Urinary bladder (tissue), 4 donors: ENCODE measurements at places on chromosomes 3 and 15. TPM values are rescaled to one million over a fixed set of nuclear protein-coding genes. Genes with fewer than 3 reads are reported as not detected.

Gene RTP1
- not detected for total RNA-seq

Gene HES1
- total RNA-seq = 71.2 TPM

Gene DPPA2
- total RNA-seq = not detected

Gene XCR1
- total RNA-seq = 1.0 TPM

Gene PLCL2
- 23.0 TPM for total RNA-seq

Gene CDCP1
- 2.9 TPM for total RNA-seq

Gene CNTN3
- 27.1 TPM for total RNA-seq

Gene RARRES1
- total RNA-seq = 26.3 TPM

Gene RPP25
- 5.2 TPM for total RNA-seq

Gene RTP3
- total RNA-seq = not detected

Gene GP9
- total RNA-seq = not detected

Gene GPR176
- total RNA-seq = 8.6 TPM

Gene GRK7
- total RNA-seq = 0.16 TPM

Gene SLC2A2
- total RNA-seq = not detected

Gene LTF
- 3.3 TPM for total RNA-seq

Gene EFCC1
- 5.7 TPM for total RNA-seq

Gene SENP8
- 2.6 TPM for total RNA-seq

Gene BOC
- 53.0 TPM for total RNA-seq

Gene AHSG
- total RNA-seq = 0.26 TPM

Gene SLC28A2
- total RNA-seq = not detected

Gene GUCA1C
- total RNA-seq = not detected

Gene C3orf20
- total RNA-seq = 0.26 TPM

Gene CLDN18
- not detected for total RNA-seq
